Endothelial cell of umbilical vein (primary cell): ENCODE measurements at places on chromosomes 3 and 15. TPM values are rescaled to one million over a fixed set of nuclear protein-coding genes. Genes with fewer than 3 reads are reported as not detected.
A peak's percentile ranks its signal among the peaks of the same experiment; 100 is the strongest.

- H3K27me3 ChIP-seq: no peaks in the 10 kb centered on the region
- no peak overlapping the region for H3K27ac ChIP-seq
- H3K4me3 ChIP-seq: no peak overlapping the region
- DNase-seq: no peak
- no peaks in the 10 kb centered on the region for H3K36me3 ChIP-seq
Observed at GRCh38 chr3:182729903-182730674, 63.2 kb upstream of the ATP11B start.

- no peak overlapping the region for H3K4me3 ChIP-seq
- DNase-seq: no peak
- H3K27me3 ChIP-seq: no peaks in the 10 kb centered on the region
- H3K27ac ChIP-seq: no peak overlapping the region
Observed at GRCh38 chr15:100500226-100500990, 28.3 kb downstream of the CERS3 start.

- H3K4me3 ChIP-seq: no peak overlapping the region
- no peak for DNase-seq
- no peaks in the 10 kb centered on the region for H3K27me3 ChIP-seq
- H3K36me3 ChIP-seq: no peaks in the 10 kb centered on the region
Observed at GRCh38 chr3:186382217-186382885, 20.3 kb upstream of the DGKG start.

- H3K36me3 ChIP-seq: no peaks in the 10 kb centered on the region
- H3K4me3 ChIP-seq: no peak overlapping the region
- H3K4me1 ChIP-seq: no peaks in the 10 kb centered on the region
- H3K27me3 ChIP-seq: no peaks in the 10 kb centered on the region
- H3K27ac ChIP-seq: no peak overlapping the region
Observed at GRCh38 chr3:27880969-27881892, 159.1 kb upstream of the EOMES start.

DNA sequence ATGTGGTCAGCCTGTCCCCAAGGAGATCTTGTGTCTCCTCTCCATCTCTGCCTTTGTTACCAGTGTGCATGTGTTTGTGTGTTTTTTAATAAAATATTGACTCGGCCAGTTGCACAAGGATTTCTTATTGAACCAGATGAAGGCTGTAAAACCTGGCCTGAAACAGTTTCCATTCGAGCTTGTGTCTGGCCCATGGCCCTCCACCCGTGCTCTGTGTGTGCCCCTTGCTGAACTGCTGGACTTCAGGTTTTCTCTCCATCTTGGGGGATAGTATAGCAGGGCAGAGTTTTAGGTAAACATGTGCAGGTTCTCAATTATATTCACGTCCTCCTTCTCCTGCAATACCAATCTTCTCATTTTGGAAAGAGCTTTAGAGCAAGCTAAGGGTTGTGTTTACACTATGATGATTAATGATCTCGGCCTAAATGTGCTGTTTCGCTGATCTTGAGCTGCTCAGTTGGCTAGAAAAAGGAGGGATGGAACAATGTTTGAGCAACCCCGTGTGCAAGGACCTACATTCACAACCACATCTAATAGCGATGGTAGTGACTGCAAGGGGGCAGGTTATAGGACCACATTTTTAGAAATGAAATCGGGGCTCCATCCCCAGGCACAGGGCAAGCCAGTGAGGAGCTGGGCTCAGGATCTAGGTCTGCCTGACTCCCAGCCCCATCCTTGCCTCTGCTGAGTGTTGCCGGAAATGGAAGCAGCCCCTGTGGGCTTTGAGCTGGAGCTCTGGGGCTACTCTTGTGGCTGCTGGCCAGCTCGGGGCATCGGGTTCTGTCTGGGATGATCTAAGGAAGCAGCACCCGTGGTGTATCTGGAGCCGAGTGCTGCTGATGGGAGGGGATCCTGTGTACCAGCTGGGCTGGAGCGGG, 47.7 kb downstream of the CMTM6 start:
- no peaks in the 10 kb centered on the region for H3K27me3 ChIP-seq
- H3K4me3 ChIP-seq: no peak overlapping the region
- peaks cover 3% of the 10 kb centered on the region for H3K36me3 ChIP-seq
- no peak for DNase-seq
- no peak overlapping the region for H3K27ac ChIP-seq

RPL39L gene
- 16.8 and 22.3 TPM in 2 replicates for total RNA-seq

GRCh38 chr15:52527911-52528563, 643 bp downstream of the MYO5A start:
- no peaks in the 10 kb centered on the region for H3K27me3 ChIP-seq
- peaks cover 20% of the 10 kb centered on the region for H3K4me1 ChIP-seq
- H3K4me3 ChIP-seq: peak overlapping the region; percentile 70
- peak; percentile 57 for DNase-seq
